ENCODE measurements at places on chromosomes 5 and 9.

DNA sequence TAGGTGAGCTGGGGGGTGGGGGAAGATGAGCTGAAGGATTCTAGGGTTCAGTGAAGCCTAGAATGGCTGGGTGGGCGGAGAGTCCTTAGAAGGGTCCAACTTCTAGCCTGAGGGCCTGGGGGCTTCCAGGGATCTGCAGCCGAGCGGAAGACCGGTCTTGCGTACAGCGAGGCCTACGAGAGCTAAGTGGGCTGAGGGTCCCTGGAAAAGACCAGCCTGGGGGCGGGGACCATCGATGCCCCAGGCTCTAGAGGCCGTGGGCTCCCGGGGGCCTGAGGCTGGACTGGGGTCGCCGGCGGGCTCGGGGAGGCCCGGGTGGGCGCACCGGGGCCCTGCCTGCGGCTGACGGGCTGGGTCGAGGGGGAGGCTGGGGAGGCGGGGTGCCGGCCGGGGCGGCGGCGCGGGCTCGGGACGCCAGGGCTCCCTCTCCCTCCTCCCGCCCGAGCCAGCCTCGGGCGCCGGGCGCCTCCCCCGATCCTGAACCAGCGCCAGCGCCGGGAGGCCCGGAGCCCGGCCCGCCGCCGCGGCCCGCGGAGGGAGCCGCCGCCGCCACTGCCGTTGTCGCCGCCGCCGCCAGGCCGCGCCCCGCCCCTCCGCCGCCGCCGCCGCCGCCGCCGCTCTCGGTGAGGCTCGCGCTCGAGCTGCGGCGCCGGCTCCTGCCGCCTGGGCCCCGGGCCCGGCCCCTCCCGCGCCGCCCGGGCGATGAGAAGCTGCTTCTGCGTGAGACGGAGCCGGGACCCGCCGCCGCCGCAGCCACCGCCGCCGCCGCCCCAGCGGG, at the start of gene MVB12B:
TSS of gene MVB12B (plus strand) at position 602 of the 778 bp plus-strand sequence. CDS start at position 703, 101 bp downstream.
- no peak for DNase-seq

GRCh38 chr5:83718195-83718825, 2.3 kb downstream of the HAPLN1 start:
- peak; percentile 63 for DNase-seq

GRCh38 chr9:129552064-129552463, 68.8 kb downstream of the C9orf50 start:
- no peak for DNase-seq

- DNase-seq = no peak
Observed at GRCh38 chr9:13083963-13084528, 195.4 kb downstream of the MPDZ start.

Data from NCI-H526 treated with DMSO at 0.1 percent for 48 hours (cell line).